ENCODE measurements at places on chromosomes 1 and 21. TPM values are rescaled to one million over a fixed set of nuclear protein-coding genes. Genes with fewer than 3 reads are reported as not detected.

Gene SLFNL1
- not detected for total RNA-seq

Gene PARS2
- 3.2 TPM for total RNA-seq

Gene MAP1LC3C
- total RNA-seq, result 0.65 TPM

Gene GABPB2
- 11.7 TPM for total RNA-seq

DNA sequence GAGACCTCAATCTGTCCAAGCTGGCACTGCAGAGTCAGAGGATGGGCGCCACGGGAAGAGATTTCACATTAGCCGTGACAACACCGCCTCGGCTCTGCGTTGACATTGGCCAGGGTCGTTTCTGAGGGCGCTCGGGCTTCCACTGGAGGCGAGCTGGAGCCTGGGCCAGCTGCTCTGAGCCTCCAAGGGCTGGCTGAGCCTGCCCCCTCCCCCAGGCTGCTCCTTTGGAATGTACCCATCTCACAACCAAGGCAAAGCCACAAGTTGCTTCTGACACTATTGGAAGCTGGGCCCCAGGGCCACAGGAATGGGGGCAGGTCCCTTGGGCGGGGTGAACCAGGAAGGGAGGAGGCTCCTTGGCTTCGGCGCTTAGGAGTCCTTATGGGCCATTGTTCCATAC is 12.7 kb downstream of the GPR3 start:
- DNase-seq, result no peak

- no peak for DNase-seq
Observed at GRCh38 chr1:112133487-112133886, 144.0 kb upstream of the KCND3 start.

- DNase-seq, result no peak
Observed at GRCh38 chr1:21524686-21525339, 15.6 kb downstream of the ALPL start.

GRCh38 chr21:32516756-32517649 is 68.3 kb downstream of the TCP10L start:
- DNase-seq, result no peak

DNA sequence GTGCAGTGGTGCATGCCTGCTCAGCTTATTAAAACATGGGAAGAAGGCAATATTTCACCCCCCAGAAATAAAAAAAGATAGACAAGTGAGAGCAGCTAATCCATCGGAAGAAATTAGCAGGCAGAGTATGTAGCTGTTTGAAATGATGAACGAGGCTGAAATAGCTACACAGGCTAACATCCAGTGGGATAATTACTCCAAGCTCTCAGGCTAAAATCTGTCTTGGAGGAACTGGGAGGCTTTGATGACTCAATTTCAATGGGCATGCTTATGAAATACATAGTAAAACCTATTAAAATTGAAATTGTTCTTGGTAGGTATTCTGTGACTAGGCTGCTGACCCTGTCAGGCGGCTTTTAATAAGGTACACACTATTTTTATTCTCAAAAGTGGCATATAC is 84.1 kb upstream of the RRP15 start:
- no peak for DNase-seq

DNA sequence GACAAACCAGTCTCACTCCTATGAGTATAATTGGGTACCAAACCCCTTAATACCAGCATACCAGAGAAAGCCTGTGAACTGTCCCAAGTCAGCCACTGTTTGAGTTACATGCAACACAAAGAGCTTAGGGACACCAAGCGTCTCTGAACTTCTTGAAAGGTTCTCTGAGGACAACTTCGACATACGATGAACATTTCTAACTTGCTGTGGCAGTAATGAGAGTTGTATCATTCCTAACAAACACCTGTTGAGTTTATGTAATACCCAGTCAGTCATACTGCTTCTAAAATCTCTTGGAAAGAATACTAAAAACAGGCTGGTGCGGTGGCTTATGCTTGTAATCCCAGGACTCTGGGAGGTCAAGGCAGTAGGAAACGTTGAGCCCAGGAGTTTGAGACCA is 18.4 kb downstream of the CCT8 start:
- DNase-seq, result no peak

DNA sequence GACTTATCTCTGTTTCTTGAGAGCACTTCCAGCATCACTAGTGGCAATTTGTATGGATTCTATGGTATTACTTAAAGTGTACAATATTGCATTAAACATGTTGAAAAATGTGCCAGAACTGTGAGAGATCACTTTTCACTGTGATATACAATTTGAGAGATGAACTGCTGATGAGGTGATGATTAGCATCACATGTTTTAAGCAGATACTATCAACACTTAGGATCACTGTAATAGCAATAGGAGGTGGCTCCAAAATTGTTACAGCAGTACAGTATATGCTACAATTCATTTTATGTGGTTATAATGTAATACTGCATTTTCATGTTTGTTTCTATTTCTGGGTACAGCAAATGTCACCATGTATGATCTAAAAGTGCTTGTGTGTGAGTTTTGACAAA is 570.0 kb downstream of the PTPRC start:
- DNase-seq, result no peak

GRCh38 chr1:172298141-172298540 is 122.3 kb upstream of the C1orf105 start:
- DNase-seq, result no peak

DNA sequence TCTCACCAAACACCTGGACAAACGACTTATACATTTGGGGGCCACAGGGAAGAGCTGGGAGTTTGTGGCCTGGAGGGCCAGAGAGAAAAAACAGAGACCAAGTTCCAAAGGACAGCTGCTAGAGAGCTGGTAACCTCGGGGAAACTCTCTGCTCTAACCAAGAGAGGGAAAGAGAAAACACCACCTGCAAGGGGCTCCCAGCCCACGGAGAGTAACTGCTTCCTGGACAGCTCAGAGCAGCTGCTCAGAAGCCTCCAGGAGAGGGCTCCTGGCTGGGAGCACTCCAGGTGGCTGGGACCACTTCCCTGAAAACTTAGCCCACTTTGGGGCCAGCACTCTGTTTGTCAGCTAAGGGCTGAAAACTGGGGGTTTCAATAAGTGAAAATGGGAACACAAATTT is 154.8 kb upstream of the GRIK3 start:
- DNase-seq, result no peak

DNA sequence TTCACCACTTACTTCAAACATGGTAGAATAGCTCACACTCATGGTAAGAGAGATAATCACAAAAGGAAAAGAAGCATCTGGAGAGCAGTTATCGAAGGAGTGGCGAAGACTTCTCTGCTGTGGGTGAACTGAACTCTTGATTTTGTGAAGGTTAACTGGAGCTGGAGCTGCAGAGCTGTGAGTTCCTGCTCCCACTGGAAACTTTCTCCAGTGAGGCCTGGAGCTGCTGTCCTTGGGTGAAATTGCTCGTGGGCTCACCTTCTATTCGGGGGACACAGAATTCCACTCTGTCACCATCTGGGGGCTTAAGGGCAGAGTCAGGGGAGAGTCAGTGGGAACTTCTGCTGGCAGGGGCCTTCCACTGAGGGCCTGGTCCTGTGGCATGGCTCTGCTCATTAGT is 45.9 kb downstream of the MAB21L3 start:
- DNase-seq, result no peak

- no peak for DNase-seq
Observed at GRCh38 chr1:248842781-248843331, 4.8 kb downstream of the ZNF672 start.

DNA sequence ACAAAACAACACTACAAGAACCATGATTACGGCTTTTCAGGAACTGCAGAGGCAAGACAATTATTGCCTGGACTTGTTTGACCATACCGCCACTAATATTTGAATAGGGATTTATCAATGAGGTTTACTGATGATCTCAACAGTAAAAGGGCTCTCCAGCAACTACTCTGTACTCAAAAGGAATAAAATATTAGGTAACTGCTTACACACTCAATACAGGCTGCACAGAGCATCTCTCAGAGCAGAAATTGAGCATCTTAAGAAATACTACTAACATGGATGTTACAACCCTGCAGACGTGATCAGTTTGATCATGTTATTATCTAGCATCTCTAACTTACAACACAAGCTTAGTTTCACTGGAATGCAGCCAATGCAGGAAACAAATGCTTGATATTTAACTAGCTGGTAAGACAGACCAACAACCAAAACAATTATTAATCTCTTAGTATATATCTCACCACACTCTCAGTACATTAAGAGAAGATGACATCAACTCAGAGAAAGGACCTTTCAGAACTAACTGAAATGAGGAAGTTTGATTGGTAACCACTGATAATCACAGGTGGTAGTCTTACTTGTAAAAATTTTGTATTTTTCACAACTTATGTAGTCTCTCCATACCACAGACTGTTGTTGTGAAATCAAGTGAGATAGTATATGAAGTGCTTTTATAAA is 52.2 kb downstream of the PUM1 start:
- DNase-seq, result no peak

GRCh38 chr1:24161270-24161669 is 18.3 kb upstream of the IL22RA1 start:
- DNase-seq, result no peak

DNA sequence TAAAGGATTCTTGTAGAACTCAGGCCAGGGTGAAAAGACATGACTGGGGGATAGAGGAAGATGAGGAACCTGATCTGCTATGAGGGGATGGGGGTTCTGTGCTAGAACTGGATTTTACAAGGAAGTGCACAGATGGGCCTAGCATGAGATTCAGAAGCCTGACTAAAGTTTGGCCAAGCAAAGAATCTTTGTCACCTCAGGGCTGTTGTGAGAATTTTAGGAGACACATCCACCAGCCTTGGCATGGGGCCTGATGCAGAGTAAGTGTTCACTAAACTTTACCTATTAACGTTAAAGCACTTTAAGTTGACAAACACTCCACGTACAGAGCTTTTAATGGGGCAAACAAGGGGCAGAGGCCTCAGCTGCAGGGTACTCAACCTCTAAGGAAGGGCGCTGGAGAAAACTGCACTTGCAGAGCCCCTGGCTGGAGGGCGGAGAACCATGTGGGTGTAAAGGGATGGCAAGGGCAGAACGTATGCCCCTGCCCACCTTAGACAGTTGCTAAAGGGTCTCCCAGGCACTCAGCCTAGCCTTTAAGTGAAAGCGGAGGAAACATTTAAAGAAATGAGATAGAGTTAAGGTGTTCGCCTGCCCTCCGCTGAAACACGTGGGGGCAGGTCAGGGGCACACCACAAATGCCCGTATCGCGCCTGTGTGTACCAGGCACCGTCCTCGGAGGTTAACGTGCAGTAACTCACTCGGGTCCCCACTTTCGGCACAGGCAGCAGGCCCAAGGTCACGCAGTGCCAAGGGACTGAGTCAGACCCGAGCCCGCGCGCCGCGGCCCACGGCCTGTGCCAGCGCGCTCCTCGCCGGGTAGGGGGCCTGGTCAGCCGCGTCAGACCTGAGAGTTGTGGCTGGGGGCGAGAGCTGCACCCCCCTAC is 990 bp upstream of the MRPS6 start:
- no peak for DNase-seq

DNA sequence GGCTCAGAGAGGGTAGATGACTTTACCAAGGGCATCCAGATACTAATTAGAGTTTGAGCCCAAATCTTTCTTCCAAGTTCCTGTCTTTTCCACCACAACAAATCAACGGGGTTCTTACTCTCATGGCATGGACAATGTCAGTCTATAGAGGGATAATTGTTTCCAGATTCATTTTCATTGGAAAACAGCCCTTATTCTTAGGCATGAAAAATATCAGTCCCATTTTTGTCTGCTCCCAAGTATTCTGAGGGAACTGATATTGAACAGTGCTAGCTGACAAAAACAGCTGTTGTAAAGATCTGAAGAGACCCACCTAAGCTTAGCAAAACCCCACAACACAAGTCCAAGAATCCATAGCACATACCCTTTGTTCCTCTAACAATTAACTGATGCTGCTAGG is 349.1 kb upstream of the BEND5 start:
- no peak for DNase-seq

DNA sequence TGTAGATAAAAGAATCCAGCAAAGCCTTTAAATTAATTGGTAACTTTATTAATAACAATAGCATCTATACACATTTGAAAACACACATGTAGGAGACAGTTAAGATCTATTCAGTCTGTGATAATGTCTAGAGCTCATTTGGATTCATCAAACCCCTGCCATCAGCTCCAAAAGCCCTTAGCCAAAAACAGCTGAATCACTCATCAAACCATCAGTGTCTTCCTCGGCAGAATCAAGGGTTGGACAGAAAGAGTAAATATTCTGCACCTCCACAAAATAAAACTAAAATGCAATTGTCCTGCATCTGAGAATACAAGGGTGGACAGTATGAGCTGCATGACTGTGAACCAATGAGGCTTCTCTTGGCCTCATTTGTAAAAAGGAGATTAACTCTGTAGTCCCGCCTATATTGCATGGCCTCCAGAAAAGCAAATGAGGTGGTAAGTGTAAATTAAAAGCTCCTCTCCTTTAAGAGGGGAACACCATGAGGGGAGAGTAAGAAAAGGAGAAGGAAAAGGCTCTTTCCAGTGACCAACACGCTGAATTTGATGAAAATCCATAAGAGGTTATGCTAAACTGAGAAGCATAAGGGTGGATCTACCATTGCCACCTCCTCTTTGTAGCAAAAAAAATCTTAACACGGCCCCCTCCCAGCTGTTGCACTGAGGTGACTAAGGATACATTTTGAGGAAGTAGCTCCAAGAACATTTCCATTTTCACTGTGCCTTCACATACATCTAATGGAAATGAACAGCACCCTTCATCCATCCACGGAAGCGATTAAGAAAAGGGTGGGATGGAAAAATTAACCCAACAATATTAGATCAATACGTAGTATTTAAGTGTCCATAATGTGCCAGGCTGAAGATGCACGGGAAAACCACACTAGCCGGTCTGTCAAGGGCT is 14.7 kb upstream of the BOLA1 start:
- DNase-seq, result no peak

DNA sequence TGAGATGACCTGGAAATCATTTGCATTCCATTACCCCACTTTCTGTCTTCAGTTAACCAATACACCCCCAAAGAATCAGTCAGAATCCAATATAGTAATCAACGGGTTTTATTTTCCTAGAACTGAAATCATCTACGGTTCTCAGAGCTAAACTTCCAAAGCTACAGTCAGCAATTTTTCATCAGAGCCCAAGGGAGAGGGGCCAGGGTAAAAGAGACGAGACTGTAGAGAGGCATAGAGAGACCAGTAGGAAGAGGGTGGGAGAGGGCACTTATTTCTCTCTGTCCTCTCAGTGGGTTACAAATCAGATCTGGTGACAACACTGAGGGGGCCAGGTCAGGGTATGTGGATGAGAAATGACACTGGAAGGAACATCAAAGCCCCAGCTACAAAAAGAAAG is 1.1 kb upstream of the MRPL24 start:
- DNase-seq, result no peak

DNA sequence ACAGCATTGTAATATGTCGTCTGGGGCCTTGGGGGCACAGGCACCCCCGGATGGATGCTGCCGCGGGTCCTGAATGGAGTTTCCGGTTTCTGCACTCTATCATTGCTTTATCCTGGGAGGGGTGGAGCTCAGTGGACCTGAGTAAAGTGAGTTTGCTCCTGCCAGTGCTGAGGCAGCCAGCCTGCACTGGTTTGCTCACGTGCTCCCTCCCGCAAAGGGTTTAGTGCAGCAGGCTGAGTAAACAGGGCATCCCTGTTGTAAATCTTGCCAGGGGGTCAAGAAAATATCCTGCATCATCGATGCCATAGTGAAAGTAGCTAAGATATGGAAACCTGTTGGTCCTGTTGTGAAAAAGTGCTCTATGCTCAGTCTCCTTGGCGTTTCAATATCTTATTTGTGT is 85.6 kb upstream of the BRINP3 start:
- DNase-seq, result no peak

- no peak for DNase-seq
Observed at GRCh38 chr1:17122521-17123164, 3.4 kb upstream of the PADI2 start.

Measured in chondrocyte (in vitro differentiated cells).